ENCODE measurements at places on chromosomes 3 and 15.

DNA sequence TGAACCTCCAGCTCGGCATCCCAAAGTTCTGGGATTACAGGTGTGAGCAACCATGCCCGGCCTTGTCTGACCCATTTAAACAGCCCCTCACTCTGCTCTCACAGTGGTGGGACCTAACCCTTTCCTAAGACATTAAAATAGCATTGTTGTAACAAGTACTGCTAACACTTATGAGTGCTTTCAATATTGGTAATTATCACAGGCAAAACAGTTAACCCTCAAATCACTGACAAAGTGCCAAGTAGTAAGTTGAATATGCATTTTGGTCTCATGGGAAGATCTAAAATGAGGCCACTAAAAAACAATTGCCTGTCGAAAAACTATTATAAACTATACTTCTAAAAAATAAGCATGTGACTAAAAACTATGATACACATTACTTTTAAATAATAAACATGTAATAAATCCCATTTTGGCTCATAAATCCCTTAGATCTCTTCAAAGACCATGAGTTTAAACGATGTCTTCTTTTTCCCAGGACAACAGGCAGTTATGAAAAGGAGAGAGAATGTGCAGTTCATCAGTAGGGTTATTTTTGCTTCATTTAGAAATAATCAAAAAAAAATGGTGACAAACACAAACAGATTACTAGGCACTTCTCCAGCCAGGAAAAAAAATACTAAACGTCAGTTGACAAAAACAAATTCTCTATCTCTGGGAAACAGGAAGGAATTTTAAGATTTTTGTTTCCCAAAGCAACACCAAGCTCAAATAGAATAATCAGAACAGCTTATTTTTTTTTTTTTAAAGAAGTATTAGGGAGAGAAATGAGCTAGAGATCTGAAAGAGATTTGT, 95.4 kb downstream of the RFTN1 start:
- no peak for DNase-seq

GRCh38 chr15:83720468-83720867, 66.5 kb downstream of the ADAMTSL3 start:
- DNase-seq, result no peak

DNA sequence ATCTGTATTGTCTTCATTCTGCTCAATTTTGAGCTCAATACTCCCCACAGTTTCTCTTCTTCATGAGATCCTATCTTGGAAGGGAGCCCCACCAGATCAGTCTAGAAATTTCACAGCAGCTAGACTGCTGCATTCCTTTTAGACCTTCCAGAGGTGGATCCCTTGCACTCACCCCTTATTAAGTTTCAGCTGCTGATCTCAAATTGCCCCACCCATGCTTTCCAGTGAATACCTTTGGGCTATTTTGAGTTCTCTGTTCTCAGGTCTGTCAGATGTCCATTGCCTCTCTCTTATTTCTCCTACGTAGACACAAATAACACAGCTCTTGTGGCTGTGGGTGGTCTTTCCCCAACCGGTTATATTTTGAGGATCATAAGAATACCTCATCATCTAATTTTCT, 60.8 kb downstream of the GPR156 start:
- DNase-seq, result no peak

- DNase-seq, result no peak
Measured at GRCh38 chr3:53129344-53129743, 891 bp downstream of the RFT1 start.

- DNase-seq, result no peak
Measured at GRCh38 chr3:40070816-40071215, 238.7 kb upstream of the EIF1B start.

GRCh38 chr3:85554153-85554552, 595.4 kb downstream of the CADM2 start:
- DNase-seq, result no peak

DNA sequence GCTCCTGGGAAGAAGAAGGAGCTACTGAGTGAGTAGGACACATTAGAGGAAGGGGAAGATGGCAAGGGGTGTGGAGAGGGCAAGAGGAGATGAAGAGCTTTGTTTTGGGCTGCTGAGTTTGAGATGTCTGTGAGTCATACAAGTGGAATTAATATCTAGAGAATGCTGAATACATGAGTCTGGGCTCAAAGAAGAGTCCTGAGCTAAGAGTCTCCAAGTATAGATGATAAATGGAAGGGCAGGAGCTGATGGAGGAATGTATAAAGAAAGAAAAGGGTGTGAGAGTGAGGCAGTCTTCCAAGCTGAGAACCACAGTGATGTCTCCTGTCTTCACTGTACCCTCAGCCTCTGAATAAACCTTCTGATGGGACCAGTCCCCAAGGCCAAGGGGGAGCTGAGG, 205.5 kb upstream of the MRPL3 start:
- DNase-seq, result no peak

GRCh38 chr3:159783780-159784742, 204.6 kb upstream of the IL12A start:
- no peak for DNase-seq

DNA sequence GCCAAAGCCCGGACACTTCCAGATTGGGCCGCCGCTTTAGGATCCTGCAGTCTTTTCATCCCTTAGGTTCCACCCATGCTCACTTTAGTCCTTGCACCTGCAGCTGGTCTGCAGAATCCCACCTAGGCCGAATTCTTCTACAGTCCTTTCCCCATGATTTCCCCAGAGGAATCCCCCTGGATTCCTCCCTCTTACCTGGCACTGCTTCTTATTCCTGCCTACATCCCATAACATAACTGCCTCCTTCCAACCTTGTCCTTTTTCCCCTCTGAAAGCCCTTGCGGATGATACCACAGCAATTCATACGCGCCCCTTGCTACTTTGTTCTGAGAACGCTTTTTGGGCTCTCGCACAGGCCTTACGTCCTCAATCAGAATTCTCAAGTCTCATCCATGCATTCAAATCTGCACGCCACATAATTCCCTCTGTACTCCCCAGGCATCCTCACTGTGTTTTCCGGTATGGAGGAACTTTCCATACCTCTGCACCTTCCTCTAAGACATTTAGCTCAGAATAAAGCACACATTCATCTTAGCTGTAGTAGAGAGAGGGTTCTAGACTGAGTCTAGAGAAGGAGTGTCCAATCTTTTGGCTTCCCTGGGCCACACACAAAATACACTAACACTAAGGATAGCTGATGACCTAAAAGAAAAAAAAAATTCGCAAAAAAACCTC, 619 bp downstream of the EIF2AK4 start:
- DNase-seq, result peak; percentile 5

GRCh38 chr3:169827712-169828111, 15.0 kb upstream of the LRRC34 start:
- DNase-seq, result no peak

GRCh38 chr15:23074684-23075083, 35.3 kb upstream of the TUBGCP5 start:
- no peak for DNase-seq

GRCh38 chr15:81216422-81216821, 19.7 kb downstream of the IL16 start:
- DNase-seq, result no peak

GRCh38 chr3:64019271-64019670, 4.0 kb downstream of the PSMD6 start:
- DNase-seq, result no peak

DNA sequence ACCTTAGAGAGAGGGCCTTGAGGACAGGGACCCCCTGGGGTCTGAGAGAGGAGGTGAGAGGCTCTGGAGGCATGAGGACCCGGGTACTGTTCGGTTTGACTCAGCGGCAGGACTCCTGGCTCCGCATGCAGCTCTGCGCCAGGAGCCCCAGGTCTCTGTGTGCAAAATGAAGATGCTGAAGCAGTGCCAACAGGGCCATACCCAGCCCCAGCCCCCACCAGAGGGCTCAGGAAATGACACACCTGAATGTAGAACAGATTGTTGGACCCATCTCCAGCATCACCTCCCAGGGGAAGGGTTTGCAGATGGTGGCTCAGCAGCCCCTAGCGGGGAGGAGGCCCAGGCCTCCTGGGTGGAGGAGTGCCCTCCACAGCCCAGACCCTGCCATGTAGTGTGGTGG, 30.2 kb downstream of the EPHB3 start:
- DNase-seq, result no peak

- no peak for DNase-seq
Measured at GRCh38 chr15:48416301-48416700, 85.1 kb downstream of the DUT start.

DNA sequence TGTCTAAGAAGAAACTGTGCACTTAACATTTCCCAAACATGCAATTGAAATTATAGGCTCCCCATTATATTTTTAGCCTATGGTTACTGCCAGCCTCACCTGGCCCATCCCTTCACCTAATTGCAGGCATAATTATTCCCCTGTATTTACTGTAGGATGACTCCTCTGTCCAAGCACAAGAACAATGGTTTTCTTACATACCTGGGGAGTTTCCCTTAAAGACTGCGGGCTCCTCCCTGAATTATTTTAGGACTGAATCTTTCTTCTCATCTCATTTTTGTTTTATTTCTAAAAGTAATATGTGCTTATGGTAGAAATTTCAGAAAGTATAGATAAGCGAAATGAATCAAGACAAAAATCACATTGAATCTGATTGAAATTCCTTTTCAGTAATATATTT, 11.4 kb downstream of the TM4SF1 start:
- no peak for DNase-seq

DNA sequence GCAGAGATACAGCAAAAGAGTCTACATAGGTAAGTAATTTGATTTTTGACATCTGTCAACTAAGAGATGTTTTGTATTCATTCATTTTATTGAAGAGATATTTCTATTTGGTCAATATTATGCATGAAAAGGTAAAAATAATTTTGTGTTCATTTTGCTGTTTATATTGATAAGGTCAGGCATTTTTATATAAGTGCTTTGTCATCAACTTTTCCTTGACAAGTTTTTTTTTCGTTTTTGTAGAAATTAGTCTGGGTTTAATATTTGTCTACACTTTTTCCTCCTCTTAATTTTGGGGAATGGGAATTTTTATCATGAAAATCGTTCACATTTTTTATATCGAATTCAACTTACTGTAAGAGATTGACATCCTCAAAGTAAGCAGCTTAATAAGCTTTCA, 67.7 kb downstream of the STT3B start:
- DNase-seq, result no peak

GRCh38 chr15:35260941-35261340, 175.8 kb upstream of the NANOGP8 start:
- DNase-seq, result no peak

DNA sequence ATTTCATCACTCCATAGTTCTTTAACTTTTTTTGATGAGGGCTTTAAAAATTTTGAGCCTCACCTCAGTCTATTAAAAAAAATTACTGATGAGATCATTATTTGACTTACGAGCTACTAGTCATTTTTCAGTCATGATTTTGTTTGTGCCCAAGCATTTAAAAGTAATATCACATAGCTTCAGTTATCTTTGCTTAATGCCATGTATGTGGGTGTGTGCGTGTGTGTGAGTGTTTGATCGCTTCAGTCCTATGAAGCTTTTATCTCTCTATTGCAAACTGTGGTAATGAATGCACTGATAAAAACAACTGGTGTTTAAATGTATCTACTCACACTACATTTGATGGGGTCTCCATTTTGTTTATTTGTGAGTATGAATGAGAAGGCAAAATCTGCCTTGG, 49.8 kb downstream of the RSRC1 start:
- DNase-seq, result no peak

DNA sequence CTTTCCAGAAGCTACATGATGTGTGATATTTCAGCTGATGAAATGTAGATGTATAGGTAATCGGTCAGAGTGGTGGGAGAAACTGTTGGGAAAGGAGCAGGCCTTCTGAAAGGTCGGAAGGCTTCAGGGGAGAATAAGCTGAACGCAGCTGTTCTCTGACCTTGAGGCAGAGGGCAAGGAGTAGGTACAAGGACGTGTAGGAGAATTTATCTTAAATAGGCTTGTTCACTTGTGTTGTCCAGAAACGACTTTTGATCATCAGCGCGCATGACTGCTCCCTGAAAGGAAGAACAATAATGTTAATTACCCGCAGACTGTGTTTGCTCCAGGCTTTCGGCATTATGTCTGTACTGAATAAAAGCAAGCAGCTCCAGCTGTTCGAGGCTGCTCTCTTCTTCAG, 39.6 kb downstream of the GPR160 start:
- DNase-seq, result no peak

- no peak for DNase-seq
Measured at GRCh38 chr3:62527474-62527873, 154.1 kb upstream of the FEZF2 start.

DNA sequence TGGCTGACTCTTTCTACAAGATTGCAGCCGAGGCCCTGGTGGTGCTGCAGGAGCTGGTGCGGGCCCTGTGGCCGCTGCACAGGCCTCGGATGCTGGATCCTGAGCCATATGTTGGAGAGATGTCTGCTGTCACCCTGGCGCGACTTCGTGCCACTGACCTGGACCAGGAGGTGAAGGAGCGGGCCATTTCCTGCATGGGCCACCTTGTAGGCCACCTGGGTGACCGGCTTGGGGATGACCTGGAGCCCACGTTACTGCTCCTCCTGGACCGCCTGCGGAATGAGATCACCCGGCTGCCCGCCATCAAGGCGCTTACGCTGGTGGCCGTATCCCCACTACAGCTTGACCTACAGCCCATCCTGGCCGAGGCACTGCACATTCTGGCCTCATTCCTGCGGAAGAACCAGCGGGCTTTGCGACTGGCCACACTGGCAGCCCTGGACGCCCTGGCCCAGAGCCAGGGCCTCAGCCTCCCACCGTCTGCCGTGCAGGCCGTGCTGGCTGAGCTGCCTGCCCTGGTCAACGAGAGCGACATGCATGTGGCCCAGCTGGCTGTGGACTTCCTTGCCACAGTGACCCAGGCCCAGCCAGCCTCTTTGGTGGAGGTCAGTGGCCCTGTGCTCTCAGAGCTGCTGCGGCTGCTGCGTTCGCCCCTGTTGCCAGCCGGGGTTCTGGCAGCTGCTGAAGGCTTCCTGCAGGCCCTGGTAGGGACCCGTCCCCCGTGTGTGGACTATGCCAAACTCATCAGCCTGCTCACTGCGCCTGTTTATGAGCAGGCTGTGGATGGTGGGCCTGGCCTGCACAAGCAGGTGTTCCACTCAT, 20.3 kb downstream of the CAND2 start:
- no peak for DNase-seq

DNA sequence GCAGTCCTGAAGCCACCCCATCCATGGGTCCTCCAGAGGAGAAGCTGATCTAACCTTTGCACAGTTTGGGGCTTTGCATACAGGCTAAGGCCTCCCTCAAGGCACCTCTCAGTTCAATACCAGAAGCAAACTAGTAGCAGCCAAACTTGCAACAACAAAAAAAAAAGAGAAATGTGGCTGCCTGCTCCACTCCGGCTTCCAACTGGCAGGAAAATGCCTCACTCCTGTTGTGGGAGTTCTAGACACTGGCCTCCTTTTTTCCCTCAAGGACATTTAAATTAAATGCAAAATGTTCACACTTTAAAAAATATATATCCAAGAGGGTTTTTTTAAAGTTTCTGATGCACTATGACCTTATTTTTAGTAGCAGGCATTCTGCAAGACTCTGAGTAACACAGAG, 216.0 kb upstream of the TPM1 start:
- no peak for DNase-seq

GRCh38 chr3:20849975-20850374, 664.0 kb upstream of the SGO1 start:
- no peak for DNase-seq

DNA sequence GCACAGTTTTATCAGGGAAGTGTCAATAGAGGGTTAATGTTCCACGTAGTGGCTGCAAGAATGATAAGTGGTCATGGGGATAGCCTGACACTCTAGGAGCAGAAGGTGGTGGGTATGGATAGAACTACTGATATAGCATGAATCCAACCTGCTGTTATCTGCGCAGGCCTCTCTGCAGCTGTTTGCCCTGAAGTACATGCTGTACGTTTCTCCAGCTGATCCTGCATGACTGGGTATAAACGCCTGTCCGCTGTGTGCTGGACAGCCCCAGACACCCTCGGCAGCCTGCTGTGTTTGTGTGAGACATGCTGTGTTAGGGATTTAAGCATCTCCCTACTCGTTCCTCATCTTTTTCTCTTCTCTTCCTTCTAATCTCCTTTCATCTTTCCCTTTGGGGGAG, 87.1 kb downstream of the LPP start:
- DNase-seq, result no peak

Measured in Kasumi-1 (cell line).